AG08396 (cell line): ENCODE measurements at places on chromosomes 6 and 20.

GRCh38 chr20:60055740-60056139, 97.5 kb downstream of the CDH26 start:
- no peak for DNase-seq

- no peak for DNase-seq
Measured at GRCh38 chr6:161204866-161205557, 68.8 kb downstream of the AGPAT4 start.

GRCh38 chr6:79375635-79376337, 141.3 kb upstream of the HMGN3 start:
- no peak for DNase-seq

DNA sequence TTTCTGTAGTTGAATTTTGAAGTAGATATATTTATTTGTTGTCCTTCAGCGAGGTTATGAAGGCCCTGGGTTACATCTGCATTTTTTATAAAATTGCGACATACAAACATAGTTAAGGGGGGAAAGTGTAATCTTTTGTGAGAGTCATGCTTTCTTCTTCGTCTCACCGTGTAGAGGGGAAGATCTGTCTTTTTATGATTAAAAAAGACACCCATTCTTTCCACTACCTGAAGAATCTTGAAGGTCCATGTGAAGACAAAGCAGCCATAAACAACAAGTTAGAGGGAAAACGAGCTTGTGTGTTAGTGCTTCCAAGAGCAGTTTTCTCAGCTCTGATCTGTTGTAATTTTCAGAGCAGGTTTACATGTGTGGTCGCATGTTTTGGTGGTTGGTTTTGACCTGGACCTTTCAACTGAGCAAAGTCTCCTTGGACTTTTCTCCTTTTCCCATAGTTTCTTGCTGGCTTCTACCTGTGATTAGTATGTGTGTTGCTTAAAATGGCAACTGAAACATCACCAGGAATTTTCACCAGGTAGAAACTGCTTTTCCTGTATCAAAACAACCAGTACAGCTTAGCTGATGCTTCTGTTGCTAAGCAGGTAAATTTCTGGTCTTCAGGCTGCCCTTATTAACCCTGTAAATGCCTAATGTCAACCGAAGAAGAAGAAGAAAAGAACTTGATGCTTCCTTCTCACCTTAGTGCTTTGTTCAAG, 37.3 kb downstream of the RREB1 start:
- no peak for DNase-seq

GRCh38 chr6:142200846-142201628, 54.0 kb downstream of the VTA1 start:
- no peak for DNase-seq

- no peak for DNase-seq
Measured at GRCh38 chr6:130466052-130466747, 100.4 kb downstream of the TMEM200A start.

DNA sequence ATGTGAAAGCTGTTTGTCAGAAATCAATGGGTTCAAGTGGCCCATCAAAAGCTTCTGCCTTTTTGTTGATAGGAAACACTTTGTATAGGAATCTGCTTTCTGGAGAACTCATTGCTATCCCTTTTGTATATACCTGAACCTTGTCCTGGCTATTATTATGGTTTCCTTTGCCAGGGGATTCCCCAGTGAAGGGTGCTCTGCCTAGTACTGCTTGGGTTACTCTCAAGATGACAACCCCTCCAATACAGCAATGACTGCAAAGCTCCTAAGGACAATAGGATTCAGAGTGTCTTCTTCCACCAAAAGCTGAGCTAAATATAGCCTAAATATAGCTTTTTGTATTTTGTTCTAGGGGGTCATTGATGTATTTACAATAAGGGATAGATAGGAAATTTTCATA, 54.0 kb upstream of the PTPRK start:
- DNase-seq: no peak

GRCh38 chr20:56001106-56001785, 4.1 kb downstream of the CBLN4 start:
- no peak for DNase-seq

DNA sequence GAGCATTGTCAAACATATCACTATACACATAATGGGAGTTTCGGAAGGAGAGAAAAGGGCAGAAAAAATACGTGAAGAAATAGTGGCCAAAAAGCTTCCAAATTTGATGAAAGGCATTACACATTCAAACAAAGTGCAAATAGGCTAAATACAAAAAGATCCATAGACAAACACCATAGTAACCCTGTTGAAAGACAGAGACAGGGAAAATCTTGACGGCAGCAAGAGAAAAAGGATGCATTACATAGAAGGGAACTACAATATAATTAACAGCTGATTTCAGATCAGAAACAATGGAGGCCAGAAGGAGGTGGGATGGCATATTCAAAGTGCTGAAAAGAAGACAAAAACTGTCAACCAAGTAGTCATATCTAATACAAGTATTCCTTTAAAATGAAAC, 170.8 kb downstream of the MRPL14 start:
- no peak for DNase-seq

GRCh38 chr6:83928286-83928685, 68.8 kb downstream of the CYB5R4 start:
- no peak for DNase-seq

GRCh38 chr6:87742106-87742505, 40.1 kb upstream of the AKIRIN2 start:
- DNase-seq: no peak

- DNase-seq: no peak
Measured at GRCh38 chr6:28979679-28980078, 25.4 kb downstream of the ZNF311 start.

GRCh38 chr6:1263039-1263849, 48.7 kb upstream of the FOXQ1 start:
- DNase-seq: no peak

- no peak for DNase-seq
Measured at GRCh38 chr6:89924231-89924630, 30.0 kb downstream of the GJA10 start.

GRCh38 chr6:78533876-78534275, 333.5 kb upstream of the IRAK1BP1 start:
- no peak for DNase-seq

DNA sequence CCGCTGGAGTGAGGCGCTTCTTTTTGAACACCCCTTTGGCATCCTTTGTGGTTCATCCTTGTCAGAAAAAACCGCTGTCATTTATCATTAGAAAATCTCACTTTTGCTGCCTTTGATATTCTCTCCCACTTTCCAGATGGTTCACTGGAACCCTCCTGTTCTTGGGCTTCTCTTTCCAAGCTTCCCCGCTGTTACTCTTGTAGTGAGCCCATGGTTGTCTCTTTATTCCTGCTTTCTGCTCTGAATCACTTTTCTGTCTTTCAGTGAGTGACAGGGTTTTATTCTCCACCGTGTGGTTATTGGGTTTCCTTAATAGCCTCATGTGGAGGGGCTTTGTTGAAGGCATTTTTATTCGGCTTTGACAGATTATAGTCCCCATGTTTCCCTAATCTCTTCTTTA, 117.0 kb downstream of the FARS2 start:
- no peak for DNase-seq

DNA sequence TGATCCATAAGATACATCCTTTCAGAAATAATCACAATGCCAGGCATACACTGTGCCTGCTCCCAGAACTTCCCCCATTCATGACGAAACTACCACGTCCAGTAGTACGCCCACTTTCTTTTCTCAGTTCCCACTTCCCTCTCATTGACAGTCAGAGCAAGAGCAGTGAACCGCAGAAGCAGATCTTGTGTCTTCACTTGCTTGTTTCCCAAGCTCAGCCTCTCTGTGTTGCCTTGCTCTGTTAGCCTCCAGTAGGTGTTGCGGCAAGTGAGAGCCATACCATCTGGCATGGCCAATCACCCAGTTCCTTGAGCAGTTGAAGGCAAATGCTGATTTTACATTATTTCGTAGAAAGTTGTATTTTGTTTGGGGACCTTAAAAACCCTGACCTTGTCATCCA, 11.7 kb downstream of the UST start:
- DNase-seq: no peak

- peak; percentile 87 for DNase-seq
Measured at GRCh38 chr6:3697609-3698008, 53.9 kb downstream of the PXDC1 start.

DNA sequence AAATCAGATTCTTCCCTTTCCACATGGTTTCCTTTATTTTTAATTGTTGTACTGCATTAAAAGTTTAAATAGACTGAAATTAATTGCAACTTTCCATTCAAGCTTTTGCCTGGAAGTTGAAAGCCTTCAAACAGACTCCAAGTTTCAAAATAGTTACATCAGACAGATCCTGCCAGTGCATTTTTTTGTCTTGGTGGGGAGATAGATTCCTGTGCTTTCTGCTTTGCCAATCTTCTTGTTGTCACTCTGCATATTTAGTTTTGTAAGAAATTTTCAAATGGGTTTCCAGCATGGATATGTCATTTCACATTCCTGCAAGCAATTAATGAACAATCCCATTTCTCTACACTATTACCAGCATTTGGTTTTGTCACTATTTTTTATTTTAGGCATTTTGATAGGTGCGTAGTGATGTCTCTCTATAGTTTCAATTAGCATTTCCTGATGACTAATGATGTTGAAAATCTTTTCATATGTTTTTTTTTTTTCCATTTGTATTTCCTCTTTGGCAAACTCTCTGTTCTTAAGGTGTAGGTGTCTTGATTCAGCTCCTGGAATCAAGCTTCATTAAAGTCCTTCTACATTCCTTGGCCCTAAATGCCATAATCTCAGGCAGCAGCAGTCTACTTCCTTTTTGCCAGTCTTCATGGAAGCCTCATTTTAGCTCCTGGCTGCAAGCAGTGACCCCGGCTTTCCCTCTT, 40.5 kb downstream of the SCP2D1 start:
- DNase-seq: no peak

GRCh38 chr6:11413117-11413687, 124.3 kb upstream of the TMEM170B start:
- no peak for DNase-seq

DNA sequence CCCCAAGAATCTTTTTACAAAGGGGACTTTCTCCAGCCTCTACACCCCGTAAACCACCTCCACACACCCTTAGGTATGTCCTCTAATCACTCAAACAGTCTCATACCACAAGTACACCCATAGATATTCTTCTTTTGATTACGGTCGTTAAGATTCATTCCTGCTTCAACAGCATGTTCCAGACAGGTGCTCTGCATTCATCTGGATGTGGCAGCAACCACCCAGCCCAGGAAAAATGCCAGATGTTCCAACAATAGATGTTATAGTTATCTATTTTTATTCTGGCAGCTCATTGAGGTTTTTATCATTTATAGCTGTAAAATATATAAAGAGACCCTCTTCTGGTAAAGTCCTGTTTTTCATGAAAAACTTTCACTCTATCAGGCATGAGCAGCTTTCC, 60.7 kb downstream of the SIM1 start:
- DNase-seq: no peak

DNA sequence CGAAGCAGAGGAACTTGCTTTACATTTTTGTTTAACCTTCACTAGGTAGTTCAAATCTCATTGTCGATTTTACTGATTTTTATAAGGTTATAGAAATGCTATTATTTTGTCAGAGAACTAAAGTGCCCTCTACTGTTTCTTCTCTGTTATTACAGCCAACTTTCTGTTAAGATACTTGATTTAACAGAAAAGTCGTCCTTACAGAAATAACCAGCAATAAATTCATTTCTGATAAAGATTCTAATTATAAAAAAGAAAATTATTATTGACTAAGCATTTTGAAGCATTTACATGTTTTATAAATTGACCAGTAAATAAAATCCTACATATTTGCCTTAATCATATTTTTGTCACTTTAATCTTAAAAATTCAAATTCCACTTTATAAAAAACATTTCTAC, 60.8 kb downstream of the OGFRL1 start:
- no peak for DNase-seq

GRCh38 chr20:57398231-57398821, 7.1 kb downstream of the RBM38 start:
- no peak for DNase-seq

- no peak for DNase-seq
Measured at GRCh38 chr6:95581073-95581472, 3.7 kb downstream of the MANEA start.

DNA sequence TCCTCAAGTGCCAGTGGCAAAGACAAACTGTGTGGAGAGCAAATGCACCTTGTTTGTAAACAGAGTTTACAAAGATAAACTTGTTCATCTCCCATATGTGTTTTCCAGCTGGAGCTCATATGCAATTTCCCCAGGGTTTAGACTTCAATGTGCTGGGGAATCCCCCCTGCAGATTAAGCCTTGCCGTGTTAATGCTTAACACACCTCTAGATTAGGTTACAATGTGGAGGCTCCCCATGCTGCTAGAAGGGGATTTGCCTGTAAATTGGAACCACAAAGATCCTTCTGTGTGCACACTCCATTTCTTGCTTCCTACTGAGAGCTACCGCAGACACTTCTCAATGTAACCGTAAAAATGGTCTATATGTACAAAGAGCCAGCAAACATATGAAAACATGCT, 263.1 kb downstream of the TBX18 start:
- no peak for DNase-seq

GRCh38 chr6:44171899-44172546, 13.4 kb downstream of the CAPN11 start:
- DNase-seq: no peak

DNA sequence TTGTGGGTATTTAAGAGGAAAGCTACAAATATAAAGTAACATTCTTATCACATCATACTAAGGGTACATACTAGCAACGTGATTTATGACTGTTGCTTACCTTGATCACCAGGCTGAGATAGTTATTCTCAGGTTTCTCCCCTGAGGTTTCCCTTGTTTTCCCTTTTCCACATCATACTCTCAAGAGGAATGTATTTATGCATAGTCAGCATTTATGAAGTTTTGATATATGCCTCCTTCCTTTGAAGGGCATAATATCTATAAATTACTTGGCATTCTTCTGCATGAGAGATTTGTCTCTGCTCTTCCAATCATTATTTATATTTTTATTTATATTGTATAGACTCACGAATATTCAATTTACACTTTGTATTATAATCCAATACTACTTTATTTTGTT, 726.7 kb upstream of the ADGRB3 start:
- DNase-seq: no peak

DNA sequence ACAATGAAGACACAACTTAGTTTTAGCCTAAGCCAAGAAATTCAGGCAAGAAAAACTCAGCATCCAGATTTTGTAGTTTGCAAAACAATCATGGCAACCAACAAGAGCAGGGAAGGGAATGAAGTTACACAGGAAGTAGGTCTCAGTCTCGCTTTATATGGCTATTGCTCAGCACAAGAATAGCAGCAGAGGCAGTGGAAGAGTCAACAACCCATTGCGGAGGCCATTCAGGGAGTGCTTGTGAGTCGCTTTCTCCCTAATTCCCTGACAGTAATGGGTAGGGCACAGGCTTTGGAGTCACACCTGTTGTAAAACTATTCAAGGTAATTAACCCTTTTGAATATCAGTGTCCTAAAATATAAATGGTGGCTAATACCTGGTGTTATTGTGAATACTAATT, 238.5 kb downstream of the HDGFL1 start:
- no peak for DNase-seq
